ENCODE measurements at places on chromosomes 16 and 17.

GRCh38 chr17:39709998-39710964 lies 10.4 kb downstream of the ERBB2 start:
- no peak for DNase-seq

DNA sequence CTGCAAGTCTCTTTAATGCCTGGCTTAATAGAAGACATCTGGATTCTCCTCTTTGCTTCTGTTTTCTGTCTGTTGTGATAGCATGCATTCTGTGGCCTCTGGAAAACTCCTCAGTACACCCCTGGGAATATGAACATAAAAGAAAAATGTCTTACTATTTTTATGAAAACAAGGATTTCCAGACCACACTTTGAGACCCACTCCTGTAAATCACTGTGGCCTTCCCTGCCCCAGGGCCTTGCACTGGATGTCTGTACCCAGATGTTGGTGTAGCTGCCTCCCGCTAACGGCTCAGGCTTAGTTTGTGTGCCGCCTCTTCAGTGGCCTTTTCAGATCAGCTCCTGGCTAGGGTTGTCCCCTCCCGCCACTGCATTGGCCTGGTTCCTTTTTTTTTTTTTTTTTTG lies 126.6 kb downstream of the SOCS1 start:
- DNase-seq = no peak

DNA sequence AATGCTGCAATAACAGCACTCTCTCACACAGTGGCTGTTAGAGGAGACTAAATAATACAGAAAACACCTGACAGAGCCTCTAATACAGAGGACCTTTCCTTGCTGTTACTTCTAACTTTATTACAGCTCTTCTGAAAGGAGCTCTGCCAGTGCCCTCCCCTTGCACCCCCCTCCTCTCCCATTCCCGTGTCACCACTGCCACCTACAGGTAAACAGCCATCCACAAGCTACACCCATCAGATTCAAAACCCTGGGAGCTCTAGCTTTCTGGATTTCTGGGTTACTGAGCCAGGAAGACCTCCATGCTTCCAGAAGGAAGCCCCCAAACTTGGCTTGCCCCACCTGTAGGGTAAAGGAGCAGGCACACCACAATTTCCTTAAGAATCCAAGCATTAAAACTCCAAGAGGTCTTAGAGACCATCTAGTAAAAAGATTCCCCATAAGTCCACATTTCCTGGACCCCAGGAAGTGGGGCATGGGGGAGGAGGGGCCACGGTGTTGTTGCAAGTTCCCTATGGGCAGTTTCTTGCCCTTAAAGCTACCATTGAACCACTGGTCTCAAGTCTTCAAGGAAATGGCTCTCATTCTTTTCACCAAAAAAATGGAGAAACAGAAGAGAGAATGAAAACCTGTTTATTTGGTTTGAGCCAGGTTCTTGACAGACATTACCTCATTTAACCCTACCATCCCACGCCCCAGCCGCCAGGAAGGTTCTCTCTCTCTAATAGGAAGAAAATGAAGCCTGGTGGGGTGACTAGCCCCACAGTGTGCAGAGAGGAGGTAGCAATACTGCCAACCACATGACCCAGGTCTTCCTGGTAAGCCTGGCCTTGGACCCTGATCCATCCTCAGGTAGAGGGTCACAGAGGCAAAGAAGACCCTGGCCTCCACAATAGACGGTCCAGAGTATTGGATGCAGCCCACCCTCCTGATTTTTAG lies 52.8 kb downstream of the TOM1L2 start:
- DNase-seq = peak; percentile 87

GRCh38 chr16:56814537-56815432 lies 50.2 kb upstream of the SLC12A3 start:
- peak; percentile 39 for DNase-seq

Data from HAP-1 (cell line).